Activated T-cell treated with anti-CD3 and anti-CD28 coated beads for 48 hours (primary cell): ENCODE measurements at places on chromosomes 7 and 10.

- no peak for DNase-seq
Observed at GRCh38 chr10:17007418-17007770, 122.2 kb downstream of the CUBN start.

DNA sequence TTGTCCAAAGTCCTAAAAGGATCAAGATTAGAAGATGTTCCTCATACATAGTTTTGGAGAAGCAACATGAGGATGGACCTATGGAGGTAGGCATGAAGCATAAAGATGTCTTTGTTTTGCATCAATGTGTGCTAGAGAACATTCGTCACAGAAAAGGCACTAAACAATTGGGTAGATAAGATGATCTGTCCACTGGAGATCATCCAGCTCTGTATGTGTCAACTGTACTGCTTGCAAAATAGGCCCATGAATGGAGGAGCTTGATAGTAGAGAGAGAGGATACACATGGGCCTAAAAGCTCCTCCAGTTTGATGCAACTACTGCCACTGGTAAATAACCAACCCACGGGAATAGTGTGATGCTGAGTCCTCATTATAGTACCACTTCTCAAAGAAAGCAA lies 286.4 kb upstream of the HGF start:
- DNase-seq, result no peak

DNA sequence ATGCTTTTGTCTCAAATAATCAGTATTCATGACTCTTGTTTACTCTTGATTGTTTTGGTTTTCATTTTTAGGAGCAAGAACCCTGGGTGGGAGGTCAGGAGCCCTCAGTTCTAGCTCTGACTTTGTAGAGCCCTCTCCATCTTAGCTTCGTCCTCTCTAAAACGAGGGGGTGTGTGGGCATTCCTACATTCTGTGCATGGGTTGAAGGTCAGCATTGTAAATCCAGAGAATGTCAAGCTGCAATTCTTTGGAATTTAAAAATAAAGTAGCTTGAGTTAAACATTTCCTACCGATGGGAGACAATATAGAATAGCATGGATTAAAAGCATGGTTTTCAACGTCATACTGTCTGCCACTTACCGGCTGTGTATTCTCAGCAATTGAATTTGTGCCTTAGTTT lies 128.3 kb downstream of the PRPF18 start:
- no peak for DNase-seq

GRCh38 chr10:126302826-126303665 lies 85.2 kb downstream of the ADAM12 start:
- DNase-seq, result no peak

DNA sequence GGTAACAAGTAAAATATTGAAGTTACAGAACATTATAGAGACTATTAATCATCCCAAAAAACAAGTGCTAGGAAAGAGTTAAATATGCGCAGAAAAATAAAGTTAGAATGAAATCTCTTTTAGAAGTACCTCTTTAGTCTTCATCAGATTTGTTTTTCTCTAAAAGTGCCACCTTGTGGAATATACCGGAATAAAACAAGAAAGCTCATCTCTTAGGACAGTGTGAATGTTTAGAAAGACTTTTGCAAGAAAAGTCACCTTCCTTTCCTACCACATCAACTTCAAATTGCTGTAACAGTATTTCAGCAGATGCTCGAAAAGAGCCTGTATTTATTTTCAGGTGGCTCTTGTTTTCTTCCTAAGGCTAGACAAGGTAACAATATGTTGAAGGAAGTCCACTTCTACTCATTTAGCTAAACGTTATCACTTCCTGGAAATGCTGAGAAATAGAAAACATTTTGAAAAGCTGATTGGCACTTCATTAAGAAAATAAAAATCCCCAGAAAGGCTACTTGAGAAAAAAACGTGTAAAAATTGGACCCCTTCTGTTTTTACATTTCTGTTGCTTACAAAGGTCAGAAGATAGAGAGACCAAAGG lies 19.8 kb upstream of the FAM133B start:
- DNase-seq, result no peak
